ENCODE measurements at places on chromosomes 6 and 20.

- DNase-seq: peak; percentile 67
Observed at GRCh38 chr20:48620507-48621375, 207.1 kb downstream of the PREX1 start.

DNA sequence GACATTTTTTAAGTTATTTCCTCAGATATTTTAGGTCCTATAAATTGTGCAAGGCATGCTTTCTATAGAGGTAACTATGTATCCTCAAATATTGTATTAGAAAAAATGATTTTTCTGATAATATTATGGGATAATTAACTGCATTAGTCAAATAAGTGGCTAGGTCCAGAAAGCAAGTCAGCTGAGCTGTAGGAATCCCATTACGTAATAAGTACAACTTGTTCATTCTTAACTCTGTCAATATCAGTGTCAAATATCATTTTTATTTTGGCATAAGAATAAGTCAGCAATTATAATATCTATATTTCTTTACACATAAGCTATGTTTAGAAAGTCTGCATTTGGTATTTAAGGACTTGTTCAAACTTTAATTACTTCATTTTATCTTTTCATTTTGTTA is 830.9 kb upstream of the GJE1 start:
- DNase-seq: no peak

DNA sequence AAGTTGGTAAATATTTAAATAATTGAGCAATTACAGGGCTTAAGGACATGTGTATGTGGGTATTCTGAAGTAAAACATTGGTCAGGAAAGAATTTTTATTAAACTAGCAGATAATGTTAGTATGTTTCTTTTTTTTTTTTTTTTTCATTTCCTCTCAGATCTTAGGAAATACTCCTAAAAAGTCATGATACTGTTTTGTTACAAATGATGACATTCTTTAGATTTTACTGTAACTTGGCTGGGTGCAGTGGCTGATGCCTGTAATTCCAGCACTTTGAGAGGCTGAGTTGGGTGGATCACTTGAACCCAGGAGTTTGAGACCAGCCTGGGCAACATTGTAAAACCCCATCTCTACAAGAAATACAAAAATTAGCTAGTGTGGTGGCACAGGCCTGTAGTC is 41.5 kb downstream of the CDC40 start:
- DNase-seq: no peak

DNA sequence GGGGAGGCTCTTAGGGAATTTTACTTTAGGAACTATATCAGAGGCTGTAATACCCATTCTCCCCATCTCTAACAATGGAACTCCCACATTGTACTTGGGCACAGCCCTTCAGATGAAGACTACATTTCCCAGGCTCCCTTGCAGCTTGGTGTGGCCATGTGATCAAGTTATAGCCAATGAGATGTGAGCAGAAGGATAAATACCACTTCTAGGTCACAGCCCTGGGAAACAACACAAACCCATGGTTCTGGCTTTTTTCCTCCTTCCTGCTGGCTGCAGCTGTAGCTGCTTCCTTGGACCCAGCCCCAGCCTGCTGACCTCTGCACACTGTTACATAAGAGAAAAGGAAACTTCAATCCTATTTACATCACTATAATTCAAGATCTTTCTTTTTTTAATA is 445.9 kb upstream of the JARID2 start:
- DNase-seq: peak; percentile 83

GRCh38 chr6:5996714-5997419 is 9.9 kb downstream of the NRN1 start:
- peak; percentile 71 for DNase-seq

DNA sequence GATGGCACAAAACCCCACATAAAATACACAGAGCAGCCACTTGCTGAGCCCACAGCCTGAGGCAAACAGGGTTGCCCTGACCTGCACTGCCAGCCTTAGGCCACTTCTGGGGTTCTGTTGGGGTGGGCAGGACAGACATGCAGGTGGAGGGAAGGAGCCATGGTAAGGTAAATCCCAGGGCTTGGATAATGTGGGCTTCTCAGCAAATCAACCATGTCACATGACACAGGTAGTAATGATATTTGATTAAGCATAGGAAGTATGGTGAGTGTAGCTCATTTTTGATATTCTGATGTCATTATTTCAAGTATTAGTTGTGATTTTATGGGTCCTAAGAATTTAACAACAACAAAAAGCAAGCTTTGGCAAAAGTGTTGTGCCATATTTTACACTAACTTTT is 124.6 kb downstream of the FOXA2 start:
- DNase-seq: no peak
